ENCODE measurements at places on chromosomes 3 and 15.

DNA sequence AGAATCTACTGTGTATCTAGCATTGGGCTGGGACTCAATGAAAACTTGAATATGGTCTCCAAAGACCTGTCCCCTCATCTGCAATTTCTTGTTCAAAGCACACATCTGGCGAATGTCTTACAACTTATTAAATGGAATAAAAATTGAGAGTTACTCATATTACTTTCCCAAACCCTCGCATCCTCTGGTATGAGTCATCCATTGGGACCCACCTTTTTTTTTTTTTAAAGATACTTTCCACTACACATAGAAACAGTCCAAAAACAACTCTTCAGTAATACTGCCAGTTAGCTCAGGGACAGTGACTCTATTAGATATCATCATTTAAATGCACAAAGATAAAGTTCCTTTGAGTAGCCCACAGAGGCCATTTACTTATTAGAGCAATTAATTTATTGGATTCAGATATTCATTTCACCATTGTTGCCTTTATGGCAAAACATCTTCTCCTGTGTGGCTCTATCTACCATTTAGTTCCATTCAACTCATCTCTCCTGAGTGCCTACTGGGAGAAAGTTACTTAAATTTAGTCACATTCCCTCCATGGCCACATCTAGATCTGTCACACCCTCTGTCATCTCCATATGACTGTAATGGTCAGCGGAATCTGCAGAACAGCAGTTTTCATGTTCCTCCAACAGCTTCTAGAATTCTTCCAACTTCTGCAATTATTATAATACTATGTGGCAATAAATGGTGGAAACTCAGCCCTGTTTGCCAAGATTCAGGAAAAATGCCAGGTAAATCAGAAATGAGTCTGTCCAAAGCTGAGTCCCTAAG lies 77.9 kb upstream of the ARHGEF3 start:
- H3K4me3 ChIP-seq = no peak overlapping the region
- no peaks in the 10 kb centered on the region for H3K4me1 ChIP-seq
- H3K27me3 ChIP-seq = no peaks in the 10 kb centered on the region
- H3K27ac ChIP-seq = no peak overlapping the region

- H3K4me3 ChIP-seq = no peak overlapping the region
- no peak for DNase-seq
- H3K4me1 ChIP-seq = no peaks in the 10 kb centered on the region
- H3K27ac ChIP-seq = no peak overlapping the region
Observed at GRCh38 chr3:73520931-73521461, 103.7 kb downstream of the PDZRN3 start.

- no peaks in the 10 kb centered on the region for H3K27me3 ChIP-seq
- H3K4me3 ChIP-seq = no peak overlapping the region
Observed at GRCh38 chr3:80014576-80014975, 246.8 kb upstream of the ROBO1 start.

DNA sequence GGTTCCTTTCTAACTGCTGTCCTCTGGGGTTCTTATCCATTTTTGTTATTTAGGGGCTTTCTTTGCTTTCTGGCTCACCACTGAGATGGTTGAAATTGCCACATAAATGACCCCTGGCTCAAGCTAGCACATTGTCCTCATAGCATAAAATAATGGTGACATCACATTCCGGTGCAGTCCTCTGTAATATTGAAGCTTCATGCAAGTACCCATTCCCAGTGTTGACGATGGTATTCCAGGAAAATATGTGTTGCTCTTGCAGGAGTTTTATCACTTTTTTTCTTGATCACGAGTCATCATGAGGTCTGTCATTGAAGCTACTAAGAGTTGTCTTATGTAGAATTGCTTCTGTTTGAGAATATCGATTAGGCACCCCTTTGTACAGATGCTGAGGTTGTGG lies 56.1 kb downstream of the CRTC3 start:
- no peak overlapping the region for H3K4me3 ChIP-seq
- no peaks in the 10 kb centered on the region for H3K27me3 ChIP-seq
- DNase-seq = no peak
- no peak overlapping the region for H3K27ac ChIP-seq
- H3K36me3 ChIP-seq = no peaks in the 10 kb centered on the region

DNA sequence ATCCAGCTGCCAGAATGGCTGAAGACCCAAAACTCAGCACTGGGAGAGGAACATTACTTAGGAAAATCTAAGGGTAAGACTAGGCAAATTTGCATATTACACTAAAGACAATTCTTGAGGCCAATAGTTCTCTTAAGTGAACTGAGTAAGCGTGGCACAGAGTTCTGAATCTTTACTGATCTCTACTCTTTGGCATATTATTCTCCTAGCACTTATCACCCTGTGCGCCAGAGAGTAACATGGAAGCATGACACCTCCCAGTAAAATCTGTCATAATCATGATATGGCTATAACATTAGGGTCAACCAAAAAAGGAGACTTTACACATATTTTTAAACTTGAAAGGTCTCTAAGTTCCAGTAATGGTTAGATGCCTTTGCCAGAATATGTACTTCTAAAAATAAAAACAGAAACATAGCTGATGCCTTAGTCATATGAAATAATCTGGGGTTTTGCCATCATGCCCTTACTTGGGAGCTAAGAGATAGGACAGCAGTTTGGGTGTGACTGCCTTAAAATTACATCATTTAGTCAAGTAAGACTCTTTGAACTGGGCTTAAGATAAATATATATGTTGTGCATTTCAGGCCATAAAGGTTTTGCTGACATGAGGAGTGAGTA lies 290.5 kb downstream of the PLCL2 start:
- H3K27me3 ChIP-seq = no peaks in the 10 kb centered on the region
- no peak overlapping the region for H3K4me3 ChIP-seq
- H3K27ac ChIP-seq = no peak overlapping the region
- DNase-seq = no peak

DNA sequence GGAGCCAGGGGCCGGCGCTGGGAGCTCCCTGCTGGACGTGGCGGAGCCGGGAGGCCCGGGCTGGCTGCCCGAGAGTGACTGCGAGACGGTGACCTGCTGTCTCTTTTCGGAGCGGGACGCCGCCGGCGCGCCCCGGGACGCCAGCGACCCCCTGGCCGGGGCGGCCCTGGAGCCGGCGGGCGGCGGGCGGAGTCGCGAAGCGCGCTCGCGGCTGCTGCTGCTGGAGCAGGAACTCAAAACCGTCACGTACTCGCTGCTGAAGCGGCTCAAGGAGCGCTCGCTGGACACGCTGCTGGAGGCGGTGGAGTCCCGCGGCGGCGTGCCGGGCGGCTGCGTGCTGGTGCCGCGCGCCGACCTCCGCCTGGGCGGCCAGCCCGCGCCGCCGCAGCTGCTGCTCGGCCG lies 1.5 kb downstream of the SMAD6 start:
- H3K27me3 ChIP-seq = no peaks in the 10 kb centered on the region
- H3K4me1 ChIP-seq = peaks cover 14% of the 10 kb centered on the region
- peak overlapping the region; percentile 91 for H3K4me3 ChIP-seq
- H3K36me3 ChIP-seq = peaks cover 1% of the 10 kb centered on the region
- H3K27ac ChIP-seq = peak overlapping the region; percentile 98

DNA sequence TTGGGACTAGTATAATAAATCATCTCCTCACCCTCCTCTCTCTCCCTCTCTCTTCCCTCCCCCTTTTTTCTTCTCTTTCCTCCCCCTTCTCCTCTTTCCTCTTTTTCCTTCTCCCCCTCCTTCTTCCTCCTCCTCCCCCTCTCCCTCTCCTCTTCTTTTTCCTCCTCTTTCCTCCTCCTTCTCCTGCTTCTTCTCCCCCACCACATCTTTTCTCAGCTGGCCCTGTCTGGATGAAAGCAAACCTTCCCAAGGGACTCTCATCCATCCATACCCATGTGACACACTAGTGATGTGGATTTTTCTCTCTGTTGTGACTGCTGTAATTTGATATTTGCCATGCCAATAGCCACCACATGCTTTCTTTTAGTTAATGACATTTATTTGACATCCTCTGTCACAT lies 127.2 kb downstream of the EBLN2 start:
- no peak overlapping the region for H3K4me3 ChIP-seq
- DNase-seq = no peak
- H3K4me1 ChIP-seq = no peaks in the 10 kb centered on the region
- H3K27me3 ChIP-seq = no peaks in the 10 kb centered on the region
- no peak overlapping the region for H3K27ac ChIP-seq

GRCh38 chr3:17709236-17709810 lies 33.1 kb downstream of the TBC1D5 start:
- no peaks in the 10 kb centered on the region for H3K27me3 ChIP-seq
- H3K4me1 ChIP-seq = no peaks in the 10 kb centered on the region
- no peak for DNase-seq
- no peak overlapping the region for H3K27ac ChIP-seq
- no peaks in the 10 kb centered on the region for H3K36me3 ChIP-seq

- no peaks in the 10 kb centered on the region for H3K4me1 ChIP-seq
- H3K4me3 ChIP-seq = no peak overlapping the region
- H3K27ac ChIP-seq = no peak overlapping the region
- H3K27me3 ChIP-seq = no peaks in the 10 kb centered on the region
- peak; percentile 95 for DNase-seq
Observed at GRCh38 chr15:90320062-90320884, 31.8 kb upstream of the ZNF774 start.

GRCh38 chr3:8962226-8962861 lies 928 bp downstream of the RAD18 start:
- no peak overlapping the region for H3K27ac ChIP-seq
- no peaks in the 10 kb centered on the region for H3K27me3 ChIP-seq
- no peak for DNase-seq
- H3K36me3 ChIP-seq = no peaks in the 10 kb centered on the region
- H3K4me3 ChIP-seq = peak overlapping the region; percentile 96

DNA sequence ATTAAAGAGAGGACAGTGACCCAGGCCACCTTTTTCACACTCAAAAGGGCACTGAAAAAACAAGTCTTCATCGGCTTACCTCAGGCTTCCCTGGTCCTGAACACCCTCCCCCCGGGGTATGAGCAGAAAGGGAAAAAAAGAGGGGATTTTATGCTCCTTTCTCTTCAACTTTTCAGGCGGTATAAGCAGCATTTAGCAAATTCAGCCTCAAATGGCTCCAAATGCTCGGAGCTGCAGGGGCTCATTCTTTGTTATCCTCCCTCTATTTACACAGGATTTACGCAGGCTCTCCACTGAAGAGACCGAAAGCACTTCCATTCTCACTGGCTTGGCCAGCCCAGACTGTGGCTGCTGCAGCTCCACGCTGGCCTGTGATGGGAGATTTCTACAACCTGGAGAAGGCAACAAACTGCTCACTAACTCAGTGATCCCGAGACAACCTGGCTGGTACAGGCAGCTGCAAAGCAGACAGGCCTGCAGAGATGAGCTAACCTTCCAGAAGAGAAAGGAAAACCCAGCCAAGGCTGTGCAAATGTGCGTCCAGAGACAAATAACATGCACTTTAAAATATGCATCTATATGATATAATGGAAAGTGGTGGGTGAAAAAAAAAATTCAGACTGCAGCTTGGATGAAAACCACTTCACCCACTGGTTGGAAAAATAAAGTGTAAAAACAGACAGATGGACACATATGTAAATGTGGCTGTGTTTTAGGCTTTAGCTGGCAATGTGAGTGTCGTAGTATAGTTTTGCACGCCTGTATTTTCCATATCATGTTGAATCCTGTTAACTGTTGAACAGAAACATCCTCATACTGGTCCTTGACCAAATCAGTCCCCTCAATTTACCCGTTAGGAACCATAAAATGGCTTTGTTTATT lies 54.2 kb downstream of the MEIS2 start:
- no peaks in the 10 kb centered on the region for H3K27me3 ChIP-seq
- peaks cover 9% of the 10 kb centered on the region for H3K4me1 ChIP-seq
- H3K36me3 ChIP-seq = no peaks in the 10 kb centered on the region
- H3K4me3 ChIP-seq = no peak overlapping the region
- DNase-seq = peak; percentile 89

- peak within 1 kb of the TSS; percentile 69 for H3K4me3 ChIP-seq
- H3K27me3 ChIP-seq = no peaks in the 10 kb centered on the region
- no peak within 1 kb of the TSS for H3K27ac ChIP-seq
- H3K36me3 ChIP-seq = no peaks in the 10 kb centered on the region
Observed at GRCh38 chr3:38346587-38347410, at the start of gene XYLB. TSS of gene XYLB (plus strand) at chr3:38346785. CDS start at chr3:38346869, 84 bp downstream.

GRCh38 chr15:75123395-75123794 lies 78.3 kb upstream of the C15orf39 start:
- no peak overlapping the region for H3K27ac ChIP-seq
- no peaks in the 10 kb centered on the region for H3K36me3 ChIP-seq
- no peak overlapping the region for H3K4me3 ChIP-seq
- no peaks in the 10 kb centered on the region for H3K27me3 ChIP-seq
- H3K4me1 ChIP-seq = no peaks in the 10 kb centered on the region
- DNase-seq = no peak

DNA sequence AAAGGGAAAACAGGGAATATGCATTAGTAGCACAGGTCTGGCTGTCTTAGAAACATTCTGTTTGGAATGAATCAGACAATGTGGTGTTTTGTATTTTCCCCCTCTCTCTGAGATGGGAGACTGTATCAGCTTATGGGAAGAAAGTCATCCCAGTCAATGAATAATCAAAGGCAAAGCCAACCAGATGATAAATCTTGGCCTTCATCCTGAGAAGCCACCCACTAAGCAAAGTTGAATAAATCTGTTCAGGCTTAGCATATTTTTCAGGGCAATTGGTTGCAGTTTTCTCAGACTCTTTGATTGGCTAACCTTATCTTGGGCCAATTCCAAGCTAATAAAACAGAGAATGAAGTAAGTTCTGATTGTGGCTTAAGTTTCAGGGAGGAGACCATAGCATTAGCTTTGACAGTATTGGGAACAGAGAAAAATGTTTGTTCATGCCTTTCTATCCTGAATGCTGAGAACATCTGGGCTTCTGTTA lies 63.6 kb upstream of the ARL8B start:
- no peaks in the 10 kb centered on the region for H3K27me3 ChIP-seq
- no peaks in the 10 kb centered on the region for H3K4me1 ChIP-seq
- H3K36me3 ChIP-seq = no peaks in the 10 kb centered on the region
- no peak for DNase-seq
- H3K27ac ChIP-seq = no peak overlapping the region
- H3K4me3 ChIP-seq = no peak overlapping the region

GRCh38 chr3:66809595-66809958 lies 188.5 kb upstream of the KBTBD8 start:
- DNase-seq = no peak
- H3K27ac ChIP-seq = no peak overlapping the region
- H3K27me3 ChIP-seq = no peaks in the 10 kb centered on the region

GRCh38 chr3:43369404-43370292 lies 83.3 kb downstream of the SNRK start:
- peaks cover 16% of the 10 kb centered on the region for H3K4me1 ChIP-seq
- no peak overlapping the region for H3K27ac ChIP-seq
- H3K27me3 ChIP-seq = no peaks in the 10 kb centered on the region

- H3K4me1 ChIP-seq = no peaks in the 10 kb centered on the region
- peak; percentile 63 for DNase-seq
- H3K36me3 ChIP-seq = no peaks in the 10 kb centered on the region
- peaks cover 3% of the 10 kb centered on the region for H3K27me3 ChIP-seq
- H3K4me3 ChIP-seq = peak within 1 kb of the TSS; percentile 24
- H3K27ac ChIP-seq = no peak within 1 kb of the TSS
Observed at GRCh38 chr3:185152410-185153170, at the start of gene C3orf70. TSS of gene C3orf70 (minus strand) at chr3:185153060. CDS start at chr3:185152823, 237 bp downstream.

- H3K4me1 ChIP-seq = peaks cover 4% of the 10 kb centered on the region
- no peaks in the 10 kb centered on the region for H3K36me3 ChIP-seq
- no peak overlapping the region for H3K4me3 ChIP-seq
- H3K27me3 ChIP-seq = no peaks in the 10 kb centered on the region
Observed at GRCh38 chr15:91302588-91303439, 202.8 kb downstream of the SV2B start.

Data from mesendoderm (in vitro differentiated cells).